Testis (tissue), 5 donors: ENCODE measurements at places on chromosomes 3 and 15. TPM values are rescaled to one million over a fixed set of nuclear protein-coding genes. Genes with fewer than 3 reads are reported as not detected.

The HCLS1 gene
- 15.6 TPM for polyA plus RNA-seq

The FEZF2 gene
- not detected for polyA plus RNA-seq

The ERICH6 gene
- 52.5 TPM for polyA plus RNA-seq

The KLF15 gene
- polyA plus RNA-seq, result 8.5 TPM

The PODXL2 gene
- polyA plus RNA-seq, result 51.3 TPM

The GRK7 gene
- 0.12 TPM for polyA plus RNA-seq

The SRP14 gene
- 359 TPM for polyA plus RNA-seq

The SLC22A13 gene
- 1.1 TPM for polyA plus RNA-seq

The SLC12A1 gene
- 1.2 TPM for polyA plus RNA-seq

The SLC38A3 gene
- polyA plus RNA-seq, result 3.4 TPM

The SNTN gene
- polyA plus RNA-seq, result 2.3 TPM

The KBTBD12 gene
- polyA plus RNA-seq, result 2.7 TPM

The SKOR1 gene
- 1.3 TPM for polyA plus RNA-seq

The ZNF148 gene
- polyA plus RNA-seq, result 17.6 TPM

The AMIGO3 gene
- polyA plus RNA-seq, result 3.0 TPM

The MFGE8 gene
- 137 TPM for polyA plus RNA-seq

The IMPG2 gene
- polyA plus RNA-seq, result 0.53 TPM

The PDCD10 gene
- polyA plus RNA-seq, result 62.8 TPM

The OCA2 gene
- 2.6 TPM for polyA plus RNA-seq

The RBP2 gene
- polyA plus RNA-seq, result not detected

The CPEB1 gene
- 60.8 TPM for polyA plus RNA-seq

The ZFYVE19 gene
- polyA plus RNA-seq, result 26.3 TPM

The TGM5 gene
- 0.24 TPM for polyA plus RNA-seq

The IL17RD gene
- polyA plus RNA-seq, result 27.9 TPM

The PRR20G gene
- polyA plus RNA-seq, result 10.5 TPM

The CAMK2N2 gene
- polyA plus RNA-seq, result 0.40 TPM

The FBXW12 gene
- polyA plus RNA-seq, result 0.98 TPM

The LRRC58 gene
- polyA plus RNA-seq, result 8.5 TPM

The DUSP7 gene
- 25.1 TPM for polyA plus RNA-seq

The CMC1 gene
- polyA plus RNA-seq, result 29.9 TPM

The ZCWPW2 gene
- 9.5 TPM for polyA plus RNA-seq

The P2RY13 gene
- 1.7 TPM for polyA plus RNA-seq

The GPR156 gene
- 7.3 TPM for polyA plus RNA-seq

The SCN11A gene
- 1.8 TPM for polyA plus RNA-seq

The TMEM158 gene
- polyA plus RNA-seq, result 5.9 TPM

The PEX5L gene
- polyA plus RNA-seq, result 7.3 TPM

The UBA3 gene
- polyA plus RNA-seq, result 39.8 TPM

The JAGN1 gene
- polyA plus RNA-seq, result 36.0 TPM
